Skeletal muscle tissue (tissue), 5 donors: ENCODE measurements at places on chromosomes 6 and 20. TPM values are rescaled to one million over a fixed set of nuclear protein-coding genes. Genes with fewer than 3 reads are reported as not detected.

Gene AHI1
- 29.7 TPM for total RNA-seq

Gene FAM229B
- 6.3 TPM for total RNA-seq

Gene ESR1
- 1.0 TPM for total RNA-seq

Gene RCAN2
- 1.6 TPM for total RNA-seq

Gene C6orf120
- 19.8 TPM for total RNA-seq
